RWPE2 (cell line): ENCODE measurements at places on chromosomes 12 and 14.

GRCh38 chr14:77681196-77682157, 26.3 kb downstream of the ALKBH1 start:
- no peak for DNase-seq

DNA sequence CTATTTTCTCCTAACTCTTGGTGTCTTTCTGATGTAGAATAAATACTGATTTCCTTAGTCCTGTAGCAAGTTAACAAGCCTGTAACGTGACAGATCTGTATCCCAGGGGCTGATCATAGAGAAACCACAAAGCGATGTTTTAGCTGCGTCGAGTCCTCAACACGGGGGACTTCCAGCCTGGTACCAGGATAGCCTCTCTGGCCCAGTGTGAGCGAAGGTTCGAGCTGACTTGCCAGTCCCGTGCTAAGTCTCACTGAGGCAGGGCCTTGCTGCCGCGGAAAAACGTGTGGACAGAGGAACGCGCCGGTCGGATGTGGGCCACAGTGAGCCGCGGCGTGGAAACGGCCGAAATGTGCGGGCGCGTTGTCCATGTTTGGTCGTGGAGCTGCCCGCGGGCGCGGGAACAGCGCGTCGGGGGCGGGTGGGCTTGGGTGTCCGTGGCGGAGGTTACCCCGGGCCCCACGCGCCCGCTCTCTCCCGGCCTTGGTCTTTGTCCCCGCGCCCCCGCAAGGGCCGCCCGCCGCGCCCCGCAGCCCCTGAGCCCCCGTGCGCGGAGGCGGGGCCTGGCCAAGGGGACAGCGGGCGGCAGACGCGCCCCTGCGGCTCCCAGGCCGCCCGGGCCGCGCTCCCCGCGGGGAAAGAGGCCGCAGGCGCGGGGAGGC, 531 bp upstream of the EML1 start:
- DNase-seq: no peak

DNA sequence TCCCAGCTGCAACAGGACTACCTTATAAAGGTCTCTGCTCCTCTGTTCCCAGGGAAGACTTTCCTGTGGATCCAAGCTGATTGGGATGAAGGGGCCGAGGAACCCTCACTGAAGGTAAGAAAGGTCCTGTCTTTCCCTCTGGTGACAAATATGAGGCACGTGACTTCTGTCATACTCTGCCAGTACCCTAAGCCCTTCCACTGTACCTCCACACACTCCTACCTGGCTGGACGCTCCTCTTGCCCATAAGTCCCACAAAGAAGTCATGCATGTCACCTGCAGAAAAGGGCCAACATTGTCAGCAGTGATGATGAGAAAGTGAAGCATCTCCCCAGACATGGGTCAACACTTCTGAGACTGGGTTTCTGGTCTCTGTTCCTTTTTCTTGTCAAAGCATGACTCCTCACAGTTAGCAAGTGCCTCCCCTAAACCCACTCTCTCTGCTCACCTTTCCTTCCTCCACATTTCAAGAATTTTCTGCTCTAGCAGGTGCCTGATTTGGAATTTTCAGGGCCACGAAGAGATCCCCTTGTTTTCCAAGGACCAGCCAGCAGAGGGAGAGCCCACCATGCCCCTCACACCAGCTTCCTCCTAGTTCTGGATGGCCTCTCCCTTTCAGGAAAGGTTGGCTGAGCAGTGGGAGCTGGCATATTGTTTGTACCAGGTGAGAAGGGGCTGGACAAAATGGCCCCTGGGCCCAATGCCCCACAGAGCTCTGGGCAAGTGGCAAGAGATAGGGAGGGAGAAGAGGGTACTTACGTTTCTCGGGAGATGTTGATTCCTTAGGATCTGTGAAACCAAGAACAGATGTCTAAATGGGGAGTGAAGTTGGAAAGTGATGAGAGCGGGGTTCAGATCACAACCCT, 3.5 kb downstream of the TAC3 start:
- no peak for DNase-seq

- no peak for DNase-seq
These were observed 13.4 kb downstream of the AKAP5 start for GRCh38 chr14:64478634-64479250.

DNA sequence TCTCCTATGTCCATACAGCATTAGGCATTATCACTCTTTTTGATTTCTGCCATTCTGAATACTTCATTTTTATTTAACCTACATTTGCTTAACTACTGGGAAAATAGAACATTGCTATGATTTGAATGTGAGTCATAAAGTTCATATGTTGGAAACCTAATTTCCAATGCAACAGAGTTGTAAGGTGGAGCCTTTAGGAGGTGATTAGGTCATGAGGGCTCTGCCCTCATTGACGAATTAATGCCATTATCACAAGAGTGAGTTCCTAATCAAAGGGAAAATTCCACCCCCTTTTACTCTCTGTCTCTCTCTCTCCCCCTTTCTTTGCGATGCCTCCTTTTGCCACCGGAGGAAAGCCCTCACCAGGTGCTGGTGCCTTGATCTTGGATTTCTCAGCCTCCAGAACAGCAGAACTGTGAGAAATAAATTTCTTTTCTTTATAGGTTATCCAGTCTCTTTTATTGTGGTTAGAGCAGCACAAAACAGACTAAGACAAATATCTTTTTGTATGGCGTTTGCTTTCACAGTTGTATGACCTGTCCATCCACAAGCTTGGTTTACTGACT, 180.1 kb upstream of the ARID2 start:
- no peak for DNase-seq

DNA sequence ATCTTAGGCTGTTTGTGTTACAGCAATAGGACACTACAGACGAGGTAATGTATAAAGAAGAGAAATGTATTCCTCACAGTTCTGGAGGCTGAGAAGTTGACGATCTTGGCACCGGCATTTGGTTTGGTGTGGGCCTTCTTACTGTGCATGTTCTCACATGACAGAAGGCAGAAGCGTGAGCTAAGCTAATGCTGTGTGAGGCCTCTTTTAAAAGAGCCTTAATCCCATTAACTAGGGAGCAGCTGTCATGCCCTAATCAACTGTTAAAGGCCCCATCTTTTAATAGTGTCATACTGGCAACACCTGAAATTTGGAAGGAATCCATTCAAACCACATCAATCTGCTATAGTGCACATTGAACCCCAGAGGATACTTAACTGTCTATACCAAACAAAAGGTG, 992.9 kb downstream of the GALC start:
- no peak for DNase-seq

GRCh38 chr12:110426406-110426805, 22.9 kb upstream of the ANAPC7 start:
- DNase-seq: no peak

- no peak for DNase-seq
These were observed 188.2 kb downstream of the TMTC2 start for GRCh38 chr12:82874945-82875344.
